CD4-positive, alpha-beta memory T cell (primary cell): ENCODE measurements at places on chromosomes 6 and 20. TPM values are rescaled to one million over a fixed set of nuclear protein-coding genes. Genes with fewer than 3 reads are reported as not detected.

Gene BTBD3
- total RNA-seq = 0.70 TPM

Gene SLCO4A1
- total RNA-seq = 0.99 TPM

Gene SPAG4
- 0.47 TPM for total RNA-seq

Gene RIPOR2
- 432 TPM for total RNA-seq

Gene SLC13A3
- 0.36 TPM for total RNA-seq

Gene LGSN
- total RNA-seq = not detected

Gene SLC35F1
- not detected for total RNA-seq

Gene MYT1
- total RNA-seq = not detected

Gene TMEM74B
- total RNA-seq = not detected

Gene PHACTR1
- 0.44 TPM for total RNA-seq

Gene CNBD2
- 8.2 TPM for total RNA-seq
